Stimulated activated CD8-positive, alpha-beta memory T cell treated with anti-CD3 and anti-CD28 coated beads, Interleukin-7, amount 100 ng/mL, for 24 hours (primary cell): ENCODE measurements at places on chromosomes 5 and 9.

GRCh38 chr9:87233899-87234455 is 263.7 kb upstream of the DAPK1 start:
- no peak for DNase-seq

GRCh38 chr5:144794922-144795321 is 624.2 kb downstream of the KCTD16 start:
- DNase-seq = no peak

DNA sequence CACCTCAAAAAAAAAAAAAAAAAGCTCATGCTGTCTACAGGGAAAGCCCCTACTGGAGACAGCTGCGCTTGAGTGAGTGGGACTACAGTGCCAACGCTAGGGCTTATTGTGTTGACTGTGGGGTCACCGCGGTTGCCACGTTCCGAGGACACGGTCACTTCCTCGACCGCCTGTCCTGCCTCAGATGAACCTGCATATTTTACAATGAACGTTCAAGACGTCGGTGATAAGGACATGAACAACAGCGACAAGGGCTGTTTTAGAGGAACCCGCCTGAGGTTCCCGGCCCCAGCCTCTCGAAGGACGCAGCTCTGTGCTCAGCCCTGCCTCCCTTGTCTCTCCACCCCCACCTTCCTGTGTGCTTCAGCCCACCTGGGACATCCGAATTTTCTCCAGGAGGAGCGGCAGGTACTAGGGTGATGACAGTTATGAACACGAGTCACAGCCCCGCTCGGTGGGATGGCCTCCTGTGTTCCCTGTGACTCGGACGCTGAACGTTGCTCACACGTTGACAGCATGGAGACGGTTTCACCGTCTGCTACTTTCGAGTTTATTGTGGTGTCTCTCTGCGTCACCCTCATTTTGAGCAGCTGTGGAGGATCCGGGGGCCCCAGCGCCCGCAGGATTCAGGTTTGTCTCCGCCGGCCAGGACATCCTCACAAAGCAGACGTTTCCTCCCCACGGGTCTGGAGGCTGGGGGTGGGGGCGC is 11.3 kb upstream of the DIPK1B start:
- DNase-seq = peak; percentile 40

DNA sequence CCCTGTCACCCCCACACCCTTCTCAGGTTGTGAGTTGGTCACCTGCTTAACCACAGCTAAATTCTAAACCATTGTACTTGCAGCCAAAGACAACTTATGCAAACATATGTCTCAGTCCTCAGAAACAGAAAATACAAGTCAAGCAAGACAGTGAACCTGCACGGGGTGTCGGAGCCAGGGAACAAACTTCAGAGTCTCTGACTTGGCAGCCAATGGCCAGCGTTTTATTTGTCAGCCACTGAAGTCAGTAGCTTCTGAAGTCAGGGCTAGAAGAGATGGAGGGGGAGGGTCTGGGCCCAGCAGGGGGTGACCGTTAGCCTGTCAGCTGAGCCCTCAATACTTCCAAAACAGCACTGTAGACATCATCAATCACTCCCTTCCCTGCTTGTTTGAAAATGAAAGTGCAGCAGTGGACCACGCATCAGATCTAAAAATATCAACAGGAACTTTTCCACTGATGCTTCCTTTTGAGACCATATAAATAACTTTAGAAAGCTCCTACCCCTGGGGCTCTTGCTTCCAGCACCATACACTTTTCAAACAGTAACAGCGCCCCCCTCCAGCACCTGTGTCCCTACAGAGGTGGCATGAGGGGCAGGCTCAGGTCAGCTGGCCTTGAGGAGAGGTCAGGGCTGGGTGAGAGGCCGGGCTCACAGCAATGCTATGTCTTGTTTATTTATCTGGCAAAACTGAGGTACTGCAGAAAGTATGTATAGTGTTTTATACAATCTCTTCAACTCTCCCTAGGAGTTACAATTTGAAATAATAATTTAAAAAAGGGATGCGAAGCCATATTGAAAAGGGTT is 142.5 kb downstream of the ACER2 start:
- DNase-seq = no peak

GRCh38 chr5:133669472-133669871 is 57.1 kb upstream of the FSTL4 start:
- DNase-seq = no peak
